ENCODE measurements at places on chromosomes 16 and 17.

- DNase-seq = no peak
These were observed 911 bp upstream of the ITGA2B start for GRCh38 chr17:44390250-44390870.

DNA sequence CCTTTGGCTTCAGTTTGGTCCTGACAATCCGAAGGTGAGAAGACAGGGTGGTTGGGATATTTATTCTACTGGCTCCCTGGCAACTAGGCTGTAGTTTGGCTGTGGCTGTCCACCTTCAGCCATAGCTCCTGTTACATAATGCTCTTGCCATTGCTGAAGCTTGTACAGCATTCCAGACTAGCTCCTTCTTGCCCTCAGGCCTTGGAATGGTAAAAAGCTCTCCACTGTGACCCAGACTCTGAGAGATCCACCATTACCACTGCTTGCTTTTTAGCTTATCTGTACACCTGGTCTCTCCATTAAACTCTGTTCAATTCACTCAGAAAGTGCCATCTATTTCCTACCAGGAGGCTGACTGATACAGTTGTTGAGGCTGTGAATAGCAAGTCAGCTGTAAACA, 231.8 kb upstream of the MON1B start:
- no peak for DNase-seq

- DNase-seq = no peak
These were observed 96.6 kb downstream of the METRNL start for GRCh38 chr17:83175822-83176622.

- DNase-seq = peak; percentile 88
These were observed 27.8 kb downstream of the TK2 start for GRCh38 chr16:66521951-66522771.

DNA sequence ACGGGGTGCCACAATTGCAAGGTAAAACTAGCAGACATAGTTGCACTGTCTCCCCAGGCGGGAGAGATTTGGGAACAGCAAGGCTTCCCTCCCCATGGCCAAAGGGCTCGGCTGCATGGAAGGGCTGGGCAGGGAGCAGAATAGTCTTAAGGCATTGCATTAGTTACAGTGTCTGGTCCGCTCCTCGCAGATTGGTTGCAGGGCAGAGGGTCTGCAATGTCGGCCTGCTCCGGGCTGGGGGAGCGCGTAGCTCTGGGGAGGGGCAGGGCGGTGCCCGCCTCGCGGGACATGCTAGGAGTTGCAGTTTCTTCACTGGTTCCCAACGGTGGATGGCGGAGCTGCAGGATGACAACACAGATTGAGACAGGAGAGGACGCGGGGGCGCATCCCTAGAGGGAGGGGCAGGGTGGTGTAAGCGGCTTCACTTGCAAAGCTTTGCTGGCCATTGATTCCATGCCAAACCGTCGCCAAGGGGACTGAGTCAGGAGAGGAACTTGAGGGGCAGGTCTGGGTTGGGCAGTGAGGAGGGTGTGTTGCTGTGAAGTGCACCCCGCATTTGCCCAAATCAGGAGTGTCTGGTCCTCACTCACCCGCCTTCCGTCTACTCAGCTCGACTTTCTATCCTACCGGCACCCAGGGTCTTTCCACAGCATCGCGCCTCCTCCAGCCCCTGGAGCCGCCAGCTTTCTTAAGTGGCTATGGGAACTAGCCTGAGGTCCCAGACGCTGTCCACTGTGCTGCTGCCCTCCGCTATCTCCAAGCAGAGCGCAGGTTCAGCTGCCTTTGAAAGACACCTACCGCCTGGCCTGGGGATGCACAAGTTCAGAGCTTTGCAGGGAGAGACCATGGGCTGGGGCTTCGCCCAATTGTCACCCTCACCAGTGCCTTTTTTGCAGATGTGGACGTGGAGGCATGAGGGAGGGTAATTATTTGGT, 1748.9 kb downstream of the TP53TG3F start:
- no peak for DNase-seq

- no peak for DNase-seq
These were observed 29.9 kb downstream of the MIS12 start for GRCh38 chr17:5516060-5516792.

- DNase-seq = no peak
These were observed 13.5 kb downstream of the NME3 start for GRCh38 chr16:1757714-1758461.

DNA sequence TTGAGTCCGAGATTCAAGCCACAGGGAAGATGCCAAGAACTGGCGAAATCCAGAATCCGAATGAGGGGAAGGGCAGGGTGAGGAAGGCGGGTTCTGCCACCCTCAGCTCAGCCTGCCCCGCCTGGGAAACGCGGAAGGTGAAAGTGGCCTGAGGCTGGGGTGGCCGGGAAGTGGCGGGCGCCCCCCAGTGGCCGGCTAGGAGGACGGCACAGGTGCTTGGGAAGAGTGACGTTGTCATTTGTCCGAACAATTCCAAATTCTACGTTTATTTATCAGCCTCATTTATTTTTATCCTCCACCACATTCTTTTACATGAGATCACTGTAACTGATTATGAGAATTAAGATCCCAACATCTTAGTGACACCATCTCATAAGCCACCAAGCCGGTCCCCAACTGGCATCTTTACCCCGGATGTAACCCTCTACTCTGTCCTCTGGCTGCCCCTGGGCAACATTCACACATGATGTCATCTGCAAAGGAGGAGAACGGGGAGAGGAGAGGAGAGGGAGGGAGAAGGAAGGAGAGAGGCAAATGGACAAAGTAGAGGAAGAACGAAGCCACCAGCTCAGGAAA, 21.3 kb downstream of the SRCIN1 start:
- peak; percentile 51 for DNase-seq

DNA sequence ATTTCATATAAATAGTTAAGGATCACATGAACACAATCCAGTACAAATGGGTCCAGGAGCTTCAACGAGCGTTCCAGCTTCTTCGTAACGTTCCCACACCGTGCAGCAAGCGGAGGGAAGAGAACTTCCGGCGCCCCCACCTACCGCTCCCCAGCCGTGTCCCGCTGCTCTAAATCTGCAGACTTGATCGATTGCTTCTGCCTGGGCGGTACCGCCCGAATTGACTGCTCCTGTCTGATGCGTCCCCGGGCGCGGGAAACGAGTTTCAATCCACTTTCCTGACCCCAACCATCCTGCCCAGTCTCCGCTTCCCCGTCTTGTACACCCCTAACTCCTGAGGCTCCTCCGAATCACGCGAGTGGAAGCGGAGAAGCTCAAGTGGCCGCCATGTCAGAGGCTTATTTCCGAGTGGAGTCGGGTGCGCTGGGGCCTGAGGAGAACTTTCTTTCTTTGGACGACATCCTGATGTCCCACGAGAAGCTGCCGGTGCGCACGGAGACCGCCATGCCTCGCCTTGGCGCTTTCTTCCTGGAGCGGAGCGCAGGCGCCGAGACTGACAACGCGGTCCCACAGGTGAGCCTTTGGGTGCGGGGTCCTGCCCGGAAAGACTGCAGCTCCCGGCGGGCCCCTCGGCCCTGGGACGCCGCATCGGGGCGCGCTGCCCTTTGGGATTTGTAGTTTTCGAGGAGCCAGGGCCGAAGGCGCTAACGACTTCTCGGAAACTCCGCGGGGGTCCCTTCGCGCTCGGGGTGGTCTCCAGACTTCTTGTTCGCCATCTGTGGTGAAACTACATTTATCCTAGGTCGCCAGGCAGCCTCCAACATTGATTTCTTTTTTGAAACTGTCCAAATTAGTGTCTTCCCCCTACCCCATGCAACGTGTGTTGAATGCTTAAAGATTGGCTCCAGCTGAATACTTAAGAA, at the start of gene GINS3:
GINS3 (plus strand) TSS at position 257 of the 923 bp plus-strand sequence; CDS start at position 388, 131 bp downstream.
- DNase-seq = peak; percentile 90

GRCh38 chr17:80822021-80822699, 169.5 kb upstream of the CHMP6 start:
- no peak for DNase-seq

DNA sequence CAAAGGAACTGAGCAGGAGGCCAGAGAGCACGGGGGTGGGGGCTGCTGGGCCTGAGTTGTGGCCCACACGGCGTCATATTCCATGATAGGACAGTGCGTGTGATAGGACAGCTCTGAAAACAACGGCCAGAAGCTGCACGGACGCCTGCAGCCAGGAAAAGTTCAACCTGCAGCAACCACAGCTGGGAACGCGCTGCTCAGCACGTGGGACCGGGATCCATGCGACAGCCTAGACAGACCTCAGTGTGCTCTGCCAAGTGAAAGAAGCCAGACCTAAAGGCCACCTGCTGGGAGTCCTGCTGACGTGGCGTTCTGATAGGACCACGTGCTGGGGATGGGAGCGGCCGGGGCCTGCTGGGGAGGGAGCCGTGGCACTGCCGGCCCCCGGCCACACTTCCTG, 21.6 kb downstream of the CTU2 start:
- DNase-seq = no peak

GRCh38 chr17:82956146-82956725, 116.4 kb upstream of the ZNF750 start:
- DNase-seq = no peak

Data from activated CD4-positive, alpha-beta T cell treated with anti-CD3 and anti-CD28 coated beads, Interleukin-2, amount 10 ng/mL, durations not matched to agents 7 days and 5 days (primary cell).